Memory B cell (primary cell): ENCODE measurements at places on chromosomes 7 and 10.

DNA sequence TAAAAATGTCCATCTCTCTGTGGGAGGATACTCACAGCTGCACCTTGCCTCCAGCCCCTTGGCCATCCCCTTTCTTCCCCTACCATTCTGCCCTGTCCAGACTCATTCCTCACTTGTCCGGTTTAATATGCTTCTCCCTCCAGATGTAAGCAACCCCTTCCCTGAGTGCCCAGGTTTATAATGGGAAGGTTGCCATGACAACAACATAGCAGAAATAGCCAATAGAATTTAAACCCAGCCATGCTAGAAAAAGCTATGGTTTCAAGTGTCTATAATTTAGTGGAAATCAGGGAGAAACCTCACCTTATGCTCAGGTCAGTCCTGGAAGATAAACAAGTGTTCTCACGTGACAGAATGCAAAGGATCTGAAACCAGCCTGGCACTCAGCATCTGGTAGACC, 196.0 kb upstream of the FZD8 start:
- DNase-seq: no peak

DNA sequence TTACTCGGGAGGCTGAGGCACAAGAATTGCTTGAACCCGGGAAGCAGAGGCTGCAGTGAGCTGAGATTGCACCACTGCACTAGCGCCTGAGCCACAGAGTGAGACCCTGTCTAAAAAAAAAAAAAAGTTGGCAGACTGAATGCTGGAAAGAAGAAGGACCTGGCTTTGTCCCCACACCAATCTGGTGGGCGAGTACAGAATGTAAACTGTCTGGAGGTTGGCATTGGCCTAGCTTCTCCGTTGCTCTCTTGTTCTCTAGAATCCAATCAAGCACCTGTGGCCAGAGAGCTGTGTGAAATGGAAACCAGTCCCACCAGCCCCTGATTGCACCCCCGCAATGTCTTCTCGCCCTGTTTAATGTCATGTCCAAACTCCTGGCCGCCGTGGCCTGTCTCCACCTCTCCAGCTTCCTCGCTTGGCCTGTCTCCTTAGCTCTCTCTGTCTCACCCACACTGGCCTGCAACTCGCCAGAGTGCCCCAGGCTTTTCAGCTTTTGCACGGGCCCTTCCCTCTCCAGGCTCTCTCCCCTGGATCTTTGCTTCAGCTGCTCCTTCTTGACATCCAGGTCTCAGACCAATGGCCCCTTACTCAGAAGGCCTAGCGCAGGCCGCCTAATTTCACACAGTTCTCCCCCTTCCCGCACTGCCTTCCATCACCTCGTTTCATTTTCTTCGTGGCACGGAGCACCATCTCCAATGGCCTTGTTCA, 670 bp upstream of the AGK start:
- no peak for DNase-seq

GRCh38 chr10:77002872-77003271, 634.7 kb downstream of the KCNMA1 start:
- no peak for DNase-seq

DNA sequence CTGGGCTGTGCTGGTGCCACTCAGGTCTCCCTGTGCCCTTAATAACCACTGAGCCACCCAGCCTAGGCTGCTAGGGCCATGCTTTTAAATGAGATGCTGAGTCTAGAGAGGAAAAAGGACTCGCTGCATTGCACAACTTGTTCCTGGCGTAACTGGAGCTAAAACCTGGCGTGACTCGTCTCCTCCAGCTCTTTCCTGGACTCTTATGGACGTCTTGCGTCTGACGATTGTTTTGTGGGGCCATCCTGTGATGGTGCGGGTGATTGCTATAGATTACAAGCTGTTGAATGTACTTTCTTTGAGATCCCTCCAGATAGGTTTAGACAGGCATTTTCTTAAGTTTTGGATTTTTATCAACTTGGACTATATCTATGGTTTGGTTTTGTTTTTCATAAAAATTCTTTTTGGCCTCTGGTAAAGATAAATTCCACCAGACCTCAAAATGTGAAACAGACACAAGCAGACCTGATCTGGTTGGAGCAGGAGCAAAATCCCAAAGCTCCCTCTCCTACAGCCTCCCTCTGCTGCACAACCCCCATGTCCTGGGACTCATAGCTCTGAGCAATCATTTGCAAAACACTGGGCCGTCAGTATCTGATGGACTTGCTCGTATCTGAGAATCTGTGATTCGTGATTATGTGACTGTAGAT, 230.3 kb downstream of the ARHGAP12 start:
- no peak for DNase-seq

DNA sequence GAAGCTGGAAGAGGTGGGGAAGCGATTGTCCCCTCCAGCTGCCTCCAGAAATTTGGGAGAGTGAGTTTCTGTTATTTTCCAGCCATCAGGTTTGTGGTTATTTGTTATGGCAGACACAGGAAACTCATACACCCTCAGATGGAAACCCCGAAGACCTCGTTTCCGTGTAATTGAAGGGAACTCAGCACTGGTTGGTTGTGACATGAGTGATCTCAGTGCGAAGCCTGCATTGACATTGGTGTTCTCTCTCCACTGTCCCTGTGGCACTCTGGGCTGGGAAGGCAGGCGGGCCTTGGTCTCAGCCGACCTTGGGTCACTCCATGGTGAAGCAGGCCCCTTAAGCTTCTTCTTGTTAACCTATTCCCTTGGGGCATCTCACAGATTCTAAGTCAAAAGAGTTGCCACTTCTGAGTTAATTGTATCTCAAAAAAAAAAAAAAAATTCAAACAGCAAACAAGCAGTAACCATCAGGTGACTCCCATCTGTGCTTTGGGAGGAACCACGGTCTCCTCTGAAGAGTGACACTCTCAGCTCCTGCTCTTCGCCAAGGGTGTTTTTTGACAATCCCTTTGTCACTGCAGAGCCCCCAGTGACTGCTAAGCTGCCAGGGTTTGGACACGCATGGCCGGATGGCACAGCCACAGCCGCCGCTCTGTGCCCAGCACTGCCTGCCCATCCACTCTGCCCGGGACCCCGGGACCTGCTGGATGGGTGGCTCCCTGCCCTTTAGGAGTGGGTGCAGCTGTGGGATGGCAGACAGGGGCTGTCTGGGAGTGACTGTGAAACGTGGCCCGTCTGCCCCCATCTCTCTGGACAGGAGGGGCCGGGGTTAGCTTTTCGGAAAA, 233.6 kb downstream of the PRPF18 start:
- no peak for DNase-seq

- DNase-seq: no peak
These were observed 34.0 kb upstream of the CYTH3 start for GRCh38 chr7:6306471-6306870.

DNA sequence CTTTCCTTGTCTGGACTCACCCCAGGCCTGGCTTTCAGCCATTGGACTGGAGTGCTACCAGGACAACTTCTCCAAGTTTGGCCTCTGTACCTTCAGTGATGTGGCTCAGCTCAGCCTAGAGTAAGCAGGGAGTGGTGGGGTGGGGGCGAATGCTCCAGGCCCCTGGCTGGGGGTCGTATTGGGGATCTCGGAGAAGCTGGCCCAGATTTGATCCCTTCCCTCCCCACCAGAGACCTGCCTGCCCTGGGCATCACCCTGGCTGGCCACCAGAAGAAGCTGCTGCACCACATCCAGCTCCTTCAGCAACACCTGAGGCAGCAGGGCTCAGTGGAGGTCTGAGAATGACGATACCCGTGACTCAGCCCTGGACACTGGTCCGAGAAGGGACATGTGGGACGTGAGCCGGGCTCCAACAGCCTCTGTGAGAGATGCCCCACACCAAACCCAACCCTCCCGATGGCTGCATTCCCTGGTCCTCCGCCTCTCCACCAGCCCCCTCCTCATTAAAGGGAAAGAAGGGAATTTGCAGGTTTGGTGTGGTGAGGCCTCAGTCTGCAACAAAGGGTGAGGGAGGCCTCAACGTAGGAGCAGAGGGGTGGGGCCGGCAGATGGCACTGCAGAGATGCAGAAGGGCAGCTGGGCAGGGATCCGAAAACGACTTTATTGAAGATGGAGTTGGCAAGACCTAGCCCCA, 14.8 kb downstream of the TRPV6 start:
- DNase-seq: no peak

- DNase-seq: no peak
These were observed 367.8 kb upstream of the NUPR2 start for GRCh38 chr7:56483861-56484550.

DNA sequence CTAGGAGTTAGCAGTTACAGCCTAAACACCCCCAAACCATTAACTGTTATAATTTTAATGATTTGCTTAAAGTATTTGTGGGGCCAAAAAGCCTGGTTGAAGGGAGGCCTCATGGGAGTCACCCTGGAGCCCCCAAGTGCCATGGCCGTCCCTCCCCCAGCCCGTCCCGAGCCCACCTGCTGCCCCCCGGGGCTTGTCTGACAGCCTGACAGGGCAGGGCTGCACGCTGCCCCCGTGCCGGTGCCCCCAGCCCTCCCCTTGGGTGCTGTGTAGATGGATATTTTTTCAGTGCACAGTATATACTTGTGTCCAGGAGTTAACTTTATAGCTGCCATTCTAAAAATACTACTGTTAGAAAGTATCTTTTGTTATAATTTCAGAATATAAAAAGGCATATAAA, 108.4 kb downstream of the CYTH3 start:
- DNase-seq: no peak

DNA sequence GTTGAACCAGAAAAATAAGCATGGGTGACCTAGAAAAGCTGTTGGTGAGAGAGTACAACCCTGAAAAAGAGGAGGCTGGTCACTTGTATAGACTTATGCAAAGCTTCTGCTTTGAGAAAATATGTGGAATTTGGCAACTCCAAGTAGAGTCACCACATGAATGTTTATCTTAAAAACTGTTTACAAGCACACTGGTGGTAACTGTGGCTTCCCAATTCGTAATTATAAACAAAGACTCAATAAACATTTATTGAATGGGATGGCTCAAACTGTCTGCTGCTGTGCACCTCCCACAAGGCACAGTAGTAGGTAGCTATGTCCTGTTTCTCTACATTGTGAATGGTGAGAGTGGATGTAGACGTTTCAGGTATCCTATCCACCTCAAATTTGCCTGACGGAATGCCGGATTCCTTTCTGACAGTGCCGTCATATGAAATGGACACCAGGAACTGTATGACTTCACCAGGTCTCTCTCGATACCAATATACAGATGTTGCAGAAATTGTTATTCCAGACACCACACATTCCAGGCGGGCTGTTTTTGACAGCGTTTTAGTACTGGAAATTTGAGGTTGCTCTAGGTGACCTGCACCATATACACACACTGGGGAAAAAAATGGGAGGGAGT, 43.4 kb upstream of the TARP start:
- DNase-seq: no peak

GRCh38 chr7:155458878-155459699, 1.2 kb downstream of the EN2 start:
- DNase-seq: no peak

GRCh38 chr7:98209166-98209920, 1.9 kb upstream of the BHLHA15 start:
- no peak for DNase-seq

DNA sequence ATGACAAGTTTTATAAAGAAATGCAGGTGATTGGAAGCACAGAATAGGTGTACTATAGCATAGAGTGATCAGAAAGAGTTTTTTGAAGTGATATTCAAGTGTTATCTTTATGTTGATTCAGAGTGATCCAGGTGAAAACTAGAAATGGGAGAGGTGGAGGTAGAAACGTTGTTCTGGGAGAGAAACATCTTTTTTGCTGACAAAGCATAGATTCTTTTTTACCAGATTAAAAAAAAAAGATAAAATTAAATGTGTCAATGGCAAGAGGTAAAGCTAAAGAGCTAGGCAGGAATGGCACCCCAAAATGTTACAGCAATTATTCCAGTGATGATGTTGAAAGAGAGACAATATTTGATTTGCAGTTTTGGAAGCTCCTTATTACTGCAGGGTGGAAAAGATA, 12.6 kb upstream of the VSTM2A start:
- no peak for DNase-seq

- DNase-seq: no peak
These were observed 19.0 kb upstream of the TRIM56 start for GRCh38 chr7:101066141-101066832.

DNA sequence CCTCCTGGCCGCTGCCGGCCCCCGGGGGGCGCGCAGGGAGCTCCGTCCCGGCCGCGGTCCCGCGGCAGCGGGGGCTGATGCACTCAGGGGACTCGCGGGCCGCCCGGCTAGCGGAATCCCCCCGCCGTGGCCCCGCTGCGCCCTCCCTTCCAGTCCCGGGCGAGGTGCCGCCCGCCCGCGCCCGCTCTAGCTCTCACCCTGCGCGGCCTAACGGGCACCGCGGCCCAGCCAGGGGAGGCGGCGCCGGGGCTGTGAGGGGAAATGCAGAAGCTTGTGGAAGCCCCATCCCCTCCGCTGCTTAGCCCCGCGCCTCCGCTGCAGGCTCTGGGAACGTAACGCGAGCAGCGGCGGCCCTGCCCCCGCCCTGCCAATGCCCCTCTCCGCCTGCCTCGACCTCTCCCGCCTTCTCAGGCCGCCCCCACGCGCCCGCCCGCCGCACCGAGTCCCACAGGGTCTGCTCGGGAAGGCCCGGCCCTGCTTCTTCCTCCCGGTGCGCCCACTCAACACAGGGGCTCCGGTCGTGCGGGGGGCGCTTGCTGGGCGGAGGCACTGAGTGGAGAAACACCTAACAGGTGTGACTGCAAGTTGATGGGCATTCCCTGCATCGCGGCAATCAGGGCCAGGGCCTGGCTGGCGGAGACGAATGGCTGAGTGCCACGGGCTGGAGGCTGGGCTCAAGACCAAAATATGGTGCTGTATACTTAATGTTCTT, 384 bp upstream of the TMEM229A start:
- DNase-seq: no peak

GRCh38 chr7:81300753-81301152, 381.9 kb upstream of the SEMA3C start:
- DNase-seq: no peak

DNA sequence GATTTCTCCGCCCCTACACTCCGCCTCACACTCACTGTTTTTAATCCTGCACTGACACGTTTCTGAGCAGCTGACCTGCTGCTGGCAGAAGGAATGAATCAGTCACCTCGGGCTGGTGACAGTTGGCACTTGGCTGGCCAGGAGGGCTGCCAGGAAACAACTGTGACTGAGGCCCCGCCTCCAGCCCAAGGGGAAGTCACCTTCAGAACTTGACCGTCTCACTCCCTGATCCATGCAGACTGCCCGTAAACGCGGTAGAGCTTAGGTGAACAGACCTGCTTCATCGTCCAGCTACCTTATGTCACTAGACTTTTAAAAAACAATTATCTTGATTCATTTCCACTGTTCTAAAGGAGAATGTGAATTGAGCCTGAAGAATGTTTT, 107.5 kb downstream of the DOCK1 start:
- DNase-seq: no peak

DNA sequence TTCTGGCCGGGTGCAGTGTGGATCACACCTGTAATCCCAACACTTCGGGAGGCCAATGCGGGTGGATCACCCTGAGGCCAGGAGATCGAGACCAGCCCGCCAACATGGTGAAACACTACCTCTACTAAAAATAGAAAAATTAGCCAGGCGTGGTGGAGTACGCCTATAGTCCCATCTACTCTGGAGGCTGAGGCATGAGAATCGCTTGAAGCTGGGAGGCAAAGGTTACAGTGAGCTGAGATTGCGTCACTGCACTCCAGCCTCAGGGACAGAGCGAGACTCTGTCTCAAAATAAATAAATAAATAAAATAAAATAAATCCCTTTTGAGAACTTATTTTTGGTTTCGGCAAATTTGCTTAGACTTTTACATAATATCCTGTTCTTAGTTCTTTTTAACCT, 31.3 kb upstream of the ATP6V0A4 start:
- no peak for DNase-seq

GRCh38 chr10:120486671-120487205, 29.7 kb downstream of the PLPP4 start:
- DNase-seq: no peak
